Memory B cell (primary cell): ENCODE measurements at places on chromosomes 12 and 14.

DNA sequence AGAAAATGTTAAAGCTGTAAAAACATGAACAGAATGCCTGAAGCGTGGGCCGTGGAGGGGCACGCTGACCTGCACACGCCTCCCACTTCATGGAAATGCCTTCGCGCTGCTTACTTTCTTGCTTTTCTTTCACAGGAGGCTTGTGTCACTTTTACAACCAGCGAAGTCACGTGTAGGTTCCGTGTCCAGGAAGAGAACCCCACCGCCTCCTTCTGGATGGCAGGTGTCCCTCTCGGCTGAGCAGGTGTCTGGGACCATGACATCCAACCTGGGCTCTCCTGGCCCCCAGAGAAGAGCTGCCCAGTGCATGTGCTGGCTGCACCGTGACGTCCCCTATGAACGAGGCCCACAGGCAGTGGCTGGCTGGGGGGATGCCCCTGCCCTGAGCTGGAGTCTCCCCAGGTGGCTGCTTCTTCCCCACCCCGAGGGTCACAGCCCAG lies 345.0 kb upstream of the SFSWAP start:
- H3K27ac ChIP-seq: no peak overlapping the region
- no peak overlapping the region for H3K4me3 ChIP-seq
- H3K4me1 ChIP-seq: no peaks in the 10 kb centered on the region
- H3K36me3 ChIP-seq: no peaks in the 10 kb centered on the region
- peaks cover 3% of the 10 kb centered on the region for H3K27me3 ChIP-seq
- no peak for DNase-seq

GRCh38 chr14:94011795-94012194 lies 14.3 kb upstream of the OTUB2 start:
- peaks cover 19% of the 10 kb centered on the region for H3K27me3 ChIP-seq
- H3K4me3 ChIP-seq: no peak overlapping the region
- no peak for DNase-seq
- H3K4me1 ChIP-seq: peaks cover 3% of the 10 kb centered on the region
- H3K27ac ChIP-seq: no peak overlapping the region
- no peaks in the 10 kb centered on the region for H3K36me3 ChIP-seq

- H3K36me3 ChIP-seq: peaks cover 2% of the 10 kb centered on the region
- no peak for DNase-seq
- H3K4me3 ChIP-seq: peak overlapping the region; percentile 5
- H3K4me1 ChIP-seq: peaks cover 66% of the 10 kb centered on the region
- H3K27me3 ChIP-seq: no peaks in the 10 kb centered on the region
- H3K27ac ChIP-seq: peak overlapping the region; percentile 90
These were observed 36.3 kb upstream of the PNMA1 start for GRCh38 chr14:73750531-73750901.

DNA sequence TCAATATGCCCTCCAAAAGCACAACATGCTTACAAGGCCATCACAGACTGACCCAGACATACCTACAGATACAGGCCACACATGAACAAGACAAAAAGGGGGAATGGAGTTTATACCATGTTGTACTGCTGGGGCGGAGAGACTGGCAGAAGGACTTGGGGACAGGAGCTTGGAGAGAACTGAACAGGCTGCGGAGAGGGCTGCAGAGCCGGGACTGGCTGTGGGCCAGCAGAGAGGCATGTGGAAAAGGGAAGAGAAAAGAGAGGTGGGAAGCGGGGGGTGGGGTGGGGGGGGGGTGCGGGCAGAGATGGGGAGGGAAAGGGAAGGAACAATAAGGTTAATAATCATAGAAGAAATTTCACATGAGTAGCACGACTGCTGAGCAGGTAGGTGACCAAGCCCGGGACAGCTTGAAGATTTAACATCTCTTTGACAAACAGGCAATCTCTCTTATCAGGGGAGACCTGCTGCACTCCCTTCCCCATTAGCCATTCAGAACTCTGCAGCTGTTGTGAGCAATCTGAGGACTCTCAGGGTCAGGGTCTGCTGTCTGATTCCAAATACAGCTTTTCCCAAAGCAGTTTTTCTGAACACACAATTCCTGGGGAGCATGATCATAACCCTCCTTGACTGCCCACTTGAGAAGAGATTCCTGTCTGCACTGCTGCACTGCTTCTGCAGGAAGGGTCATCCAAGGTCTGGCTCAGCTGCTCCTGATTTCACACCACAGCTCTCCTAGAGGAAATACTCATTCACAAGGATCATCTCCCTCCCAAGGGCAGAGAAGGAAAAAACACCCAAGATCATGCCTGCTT lies 21.6 kb upstream of the STAC3 start:
- H3K4me3 ChIP-seq: no peak overlapping the region
- no peaks in the 10 kb centered on the region for H3K27me3 ChIP-seq
- no peak for DNase-seq
- H3K27ac ChIP-seq: no peak overlapping the region

DNA sequence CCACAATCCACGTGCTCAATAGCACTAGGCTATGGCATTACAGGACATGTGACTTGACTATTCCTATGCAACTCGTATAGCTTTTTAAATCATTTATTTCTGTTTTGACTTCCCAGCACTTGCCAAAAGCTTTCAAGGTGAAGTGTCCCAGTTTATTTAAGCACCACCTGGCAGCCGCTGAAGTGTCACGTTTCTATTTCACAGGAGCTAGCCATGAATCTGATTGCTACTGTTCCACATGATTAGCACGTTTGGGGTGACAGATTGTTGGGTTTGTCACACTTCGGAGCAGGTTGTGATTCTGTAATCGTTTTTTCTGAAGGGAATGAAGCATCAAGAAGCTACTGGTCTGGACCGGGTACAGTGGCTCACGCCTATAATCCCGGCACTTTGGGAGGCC lies 39.9 kb upstream of the BICDL1 start:
- H3K4me1 ChIP-seq: no peaks in the 10 kb centered on the region
- peaks cover 6% of the 10 kb centered on the region for H3K27me3 ChIP-seq
- no peak overlapping the region for H3K27ac ChIP-seq
- no peak for DNase-seq

- no peaks in the 10 kb centered on the region for H3K27me3 ChIP-seq
- H3K4me1 ChIP-seq: peaks cover 42% of the 10 kb centered on the region
- H3K27ac ChIP-seq: peak overlapping the region; percentile 86
- peaks cover 15% of the 10 kb centered on the region for H3K36me3 ChIP-seq
- no peak overlapping the region for H3K4me3 ChIP-seq
These were observed 18.0 kb downstream of the SLC7A7 start for GRCh38 chr14:22797017-22797917.

DNA sequence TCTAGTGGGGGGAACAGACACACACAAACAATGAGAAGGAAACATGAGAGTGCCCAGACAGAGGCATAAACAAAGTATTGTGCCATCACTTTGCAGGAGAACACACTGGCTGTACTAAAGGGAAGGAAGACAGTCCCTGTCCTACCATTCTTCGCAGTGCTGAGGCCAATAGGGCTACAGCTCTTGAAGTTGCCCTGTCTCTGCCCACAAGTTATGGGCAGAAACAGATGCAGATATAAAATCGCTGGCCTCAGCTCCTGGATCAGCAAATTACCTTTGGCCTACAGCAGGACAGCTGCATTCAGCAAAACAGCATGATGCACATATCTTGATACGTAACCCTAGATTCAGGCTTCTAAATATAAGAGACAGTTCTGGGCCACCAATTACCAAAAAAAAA lies 23.0 kb upstream of the PRKAB1 start:
- H3K36me3 ChIP-seq: peaks cover 2% of the 10 kb centered on the region
- no peak for DNase-seq
- H3K4me1 ChIP-seq: no peaks in the 10 kb centered on the region
- no peak overlapping the region for H3K4me3 ChIP-seq

- peaks cover 12% of the 10 kb centered on the region for H3K4me1 ChIP-seq
- no peak overlapping the region for H3K27ac ChIP-seq
- DNase-seq: no peak
- no peaks in the 10 kb centered on the region for H3K27me3 ChIP-seq
- peaks cover 18% of the 10 kb centered on the region for H3K36me3 ChIP-seq
These were observed 76.0 kb downstream of the PAWR start for GRCh38 chr12:79614730-79615129.

GRCh38 chr12:100795174-100795799 lies 711 bp downstream of the ANO4 start:
- H3K27me3 ChIP-seq: peaks cover 5% of the 10 kb centered on the region
- H3K4me1 ChIP-seq: no peaks in the 10 kb centered on the region
- no peak overlapping the region for H3K27ac ChIP-seq

- no peak overlapping the region for H3K27ac ChIP-seq
- H3K36me3 ChIP-seq: no peaks in the 10 kb centered on the region
- H3K27me3 ChIP-seq: no peaks in the 10 kb centered on the region
- DNase-seq: no peak
- no peak overlapping the region for H3K4me3 ChIP-seq
These were observed 155.4 kb upstream of the ARHGAP5 start for GRCh38 chr14:31921721-31922120.

- peaks cover 23% of the 10 kb centered on the region for H3K27me3 ChIP-seq
- no peaks in the 10 kb centered on the region for H3K4me1 ChIP-seq
- DNase-seq: no peak
- no peak overlapping the region for H3K27ac ChIP-seq
These were observed 175.4 kb downstream of the PHETA1 start for GRCh38 chr12:111193496-111193895.

DNA sequence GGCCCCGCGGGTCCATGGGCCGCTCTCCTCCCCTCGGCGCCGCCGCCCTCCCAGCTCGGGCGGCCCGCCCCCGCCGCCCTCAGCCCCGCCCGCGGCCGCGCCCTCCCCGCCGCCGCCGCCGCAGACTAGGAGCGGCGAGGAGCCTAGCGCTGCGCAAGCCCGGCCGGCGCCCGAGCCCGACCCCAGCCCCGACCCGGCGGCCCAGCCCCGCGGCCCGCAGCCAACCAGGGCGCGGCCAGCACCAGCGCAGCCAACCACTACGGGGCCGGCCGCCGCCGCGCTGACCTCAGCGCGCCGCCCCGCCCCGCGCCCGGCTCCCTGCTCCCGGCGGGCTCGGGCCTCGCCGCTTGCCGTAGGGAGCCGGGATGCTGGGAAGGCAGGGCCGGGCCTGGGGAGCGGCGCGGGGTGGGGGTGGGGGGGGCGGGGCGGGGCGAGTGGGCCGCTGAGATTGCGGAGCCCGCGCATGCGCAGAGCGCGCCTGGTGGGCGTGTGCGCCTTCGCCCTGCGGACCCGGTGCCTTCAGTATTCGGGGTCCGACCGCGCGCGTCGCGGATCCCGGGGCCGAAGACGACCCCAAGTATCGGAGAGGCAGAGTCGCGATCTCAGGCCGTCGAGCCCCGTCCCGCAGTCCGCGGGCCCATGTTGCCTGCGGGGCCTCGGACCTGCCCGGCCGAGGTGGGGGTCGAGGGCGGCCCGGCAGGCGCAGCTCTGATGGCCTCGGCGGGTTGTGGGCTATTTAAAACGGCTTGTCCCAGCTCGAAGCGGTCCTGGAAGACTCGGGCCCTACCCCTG lies at the start of gene CDC42BPB:
CDC42BPB (minus strand) TSS at position 178 of the 792 bp plus-strand sequence. CDS start 376 bp downstream, outside the sequence.
- peak; percentile 63 for DNase-seq
- H3K4me1 ChIP-seq: peaks cover 23% of the 10 kb centered on the region
- H3K4me3 ChIP-seq: peak within 1 kb of the TSS; percentile 94

DNA sequence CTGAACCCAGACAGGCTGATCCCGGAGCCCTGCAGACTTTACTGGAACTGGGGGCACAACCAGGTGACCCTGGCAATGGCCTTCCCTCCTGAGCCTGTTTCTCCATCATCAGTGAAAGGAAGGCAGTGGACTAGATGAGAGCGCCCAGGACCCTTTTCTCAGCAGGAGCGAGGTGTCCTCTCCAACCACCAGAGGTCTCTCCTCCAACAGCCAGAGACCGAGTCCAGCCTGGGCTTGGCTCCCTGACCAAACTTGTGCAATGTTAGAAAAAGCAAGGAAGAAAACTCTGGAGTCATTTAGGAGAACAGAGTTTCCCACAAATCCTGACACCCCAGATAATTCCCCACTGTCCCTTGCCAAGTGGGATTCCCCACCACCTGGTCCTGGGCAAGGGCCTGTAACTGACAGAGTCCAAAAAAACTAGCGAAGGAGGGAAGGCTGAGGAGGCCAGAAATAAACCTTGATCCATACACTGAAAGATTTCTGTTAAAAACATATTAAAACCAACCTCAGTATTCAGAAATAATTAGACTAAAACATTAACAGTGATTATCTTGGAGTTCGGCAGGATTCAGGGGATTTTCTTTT lies 9.0 kb downstream of the RPS6KL1 start:
- no peaks in the 10 kb centered on the region for H3K27me3 ChIP-seq
- H3K4me1 ChIP-seq: no peaks in the 10 kb centered on the region
- H3K4me3 ChIP-seq: no peak overlapping the region
- no peak overlapping the region for H3K27ac ChIP-seq

DNA sequence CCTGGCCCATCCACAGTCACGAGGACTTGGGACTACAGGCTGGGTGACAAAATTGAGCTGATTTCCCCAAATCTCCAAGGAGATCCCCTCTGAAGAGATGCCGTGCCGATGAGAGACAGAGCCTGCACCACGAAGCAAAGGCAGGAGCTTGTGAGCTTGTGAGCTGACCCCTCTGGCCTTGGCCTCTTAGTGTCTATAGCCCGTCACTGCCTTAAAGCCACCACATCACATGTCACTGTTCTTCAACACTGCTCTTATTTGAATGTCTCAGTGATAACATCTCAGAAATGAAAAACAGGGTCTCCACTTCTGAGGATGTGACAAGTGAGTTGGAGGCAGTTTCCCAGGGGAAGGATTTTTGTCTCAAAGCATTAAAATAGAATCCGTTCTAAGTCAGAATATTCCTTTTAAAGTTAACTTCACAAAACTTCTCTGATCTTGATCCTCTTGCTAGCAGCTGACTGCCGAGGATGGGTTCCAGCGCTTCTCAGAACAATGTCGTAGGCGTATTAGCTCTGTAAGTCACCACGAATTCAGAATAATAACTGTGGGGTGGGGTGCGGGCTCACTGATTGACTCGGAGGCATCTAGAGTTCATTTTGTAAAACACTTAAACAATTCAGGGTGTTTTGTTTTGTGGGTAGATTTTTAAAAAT lies 37.5 kb downstream of the CHST11 start:
- H3K36me3 ChIP-seq: peaks cover 8% of the 10 kb centered on the region
- peaks cover 60% of the 10 kb centered on the region for H3K4me1 ChIP-seq
- no peak for DNase-seq
- peak overlapping the region; percentile 64 for H3K4me3 ChIP-seq
- H3K27me3 ChIP-seq: no peaks in the 10 kb centered on the region
- peak overlapping the region; percentile 85 for H3K27ac ChIP-seq

GRCh38 chr14:70654632-70655031 lies 12.9 kb downstream of the TTC9 start:
- H3K27ac ChIP-seq: peak overlapping the region; percentile 96
- H3K27me3 ChIP-seq: no peaks in the 10 kb centered on the region
- no peak for DNase-seq

DNA sequence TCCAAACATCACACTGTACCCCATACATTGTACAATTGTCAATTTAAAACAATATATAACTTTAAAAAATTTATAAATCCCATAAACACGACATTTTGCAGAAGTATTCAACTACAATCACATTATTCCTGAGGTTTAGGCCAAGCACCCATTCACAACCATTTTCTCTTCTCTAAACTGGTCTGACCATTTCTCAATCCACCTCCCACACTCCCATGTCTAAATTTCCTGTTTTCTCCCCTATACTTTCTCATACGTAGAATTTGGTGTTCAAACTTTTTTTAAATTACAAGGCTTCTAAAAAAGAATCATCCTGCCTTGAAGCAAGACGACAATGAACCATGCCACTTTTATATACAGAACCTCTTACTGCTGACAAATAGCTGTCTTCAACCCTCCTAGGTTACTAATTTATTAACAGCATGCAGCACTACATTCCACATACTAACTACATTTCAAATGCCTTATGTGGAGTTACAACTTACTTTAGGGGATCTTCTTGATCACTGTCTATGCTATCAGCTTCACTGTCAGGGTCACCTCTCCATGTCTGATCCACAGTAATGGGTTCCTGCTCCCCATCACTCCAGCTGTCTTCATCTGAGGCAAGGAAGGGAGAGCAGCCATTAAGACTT lies 3.4 kb downstream of the KANSL2 start:
- peak overlapping the region; percentile 71 for H3K27ac ChIP-seq
- no peaks in the 10 kb centered on the region for H3K27me3 ChIP-seq
- no peak for DNase-seq
- peaks cover 23% of the 10 kb centered on the region for H3K36me3 ChIP-seq
- peak overlapping the region; percentile 42 for H3K4me3 ChIP-seq
